Natural killer cell treated with Interleukin-12 subunit alpha and Interleukin-12 subunit beta and Interleukin-15 and Interleukin-18, amount 100 ng/mL, for 72 hours (primary cell): ENCODE measurements at places on chromosomes 7 and 10.

GRCh38 chr7:77989981-77990566 is 191.5 kb downstream of the PHTF2 start:
- DNase-seq = no peak

DNA sequence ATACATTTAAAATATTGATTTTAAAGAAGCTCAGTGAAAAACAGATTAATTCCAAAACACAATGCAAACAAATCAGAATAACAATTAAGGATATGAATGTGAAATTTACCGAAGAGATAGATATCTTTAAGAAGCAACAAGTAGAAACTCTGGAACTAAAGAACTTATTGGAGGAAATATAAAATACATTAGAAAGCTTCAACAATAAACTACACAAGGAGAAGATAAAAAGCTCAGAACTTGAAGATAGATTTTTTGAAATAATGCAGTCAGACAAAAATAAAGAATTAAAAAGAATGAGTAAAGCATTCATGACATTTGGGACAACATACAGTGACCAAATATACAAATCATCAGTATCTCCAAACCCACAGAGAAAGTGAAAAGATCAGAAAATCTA is 43.2 kb downstream of the HIBADH start:
- DNase-seq = no peak

GRCh38 chr7:24793982-24794648 is 36.9 kb upstream of the GSDME start:
- DNase-seq = no peak

- DNase-seq = no peak
These were observed 553.8 kb downstream of the TFEC start for GRCh38 chr7:115476671-115477181.

GRCh38 chr10:89364531-89364930 is 13.3 kb upstream of the IFIT1B start:
- DNase-seq = no peak

DNA sequence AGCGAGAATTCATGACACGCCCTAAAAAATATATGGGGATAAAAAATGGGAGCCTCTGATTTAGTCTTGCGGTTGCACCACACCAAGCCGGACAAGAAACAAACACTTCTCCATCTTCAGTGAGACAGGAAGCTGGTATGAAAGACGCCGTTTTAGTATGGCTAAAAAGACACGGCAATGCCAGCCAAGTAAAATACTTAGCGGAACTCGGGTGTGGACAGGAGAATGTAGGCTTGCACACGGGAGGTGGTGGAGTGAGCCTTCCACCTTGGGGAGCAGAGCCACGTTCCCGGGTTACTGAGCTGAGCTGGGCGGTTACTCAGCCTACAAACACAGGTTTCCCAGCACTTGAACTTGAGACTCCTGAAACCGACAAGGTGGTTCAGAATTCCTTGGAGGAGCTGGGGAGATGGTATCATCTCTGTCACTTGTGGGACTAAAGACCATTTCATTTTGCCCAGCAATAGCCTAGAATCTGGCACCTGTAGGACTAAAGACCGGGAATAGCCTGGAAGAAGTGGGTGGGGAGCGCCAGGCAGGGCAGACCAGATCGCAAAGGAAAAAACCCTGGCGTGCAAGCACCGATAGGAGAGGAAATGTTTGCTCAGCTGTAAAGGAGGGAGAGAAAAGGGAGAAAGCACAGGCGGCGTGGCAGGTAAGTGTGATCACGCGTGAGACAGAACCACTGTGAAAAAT is 34.8 kb upstream of the SEPHS1 start:
- DNase-seq = no peak

DNA sequence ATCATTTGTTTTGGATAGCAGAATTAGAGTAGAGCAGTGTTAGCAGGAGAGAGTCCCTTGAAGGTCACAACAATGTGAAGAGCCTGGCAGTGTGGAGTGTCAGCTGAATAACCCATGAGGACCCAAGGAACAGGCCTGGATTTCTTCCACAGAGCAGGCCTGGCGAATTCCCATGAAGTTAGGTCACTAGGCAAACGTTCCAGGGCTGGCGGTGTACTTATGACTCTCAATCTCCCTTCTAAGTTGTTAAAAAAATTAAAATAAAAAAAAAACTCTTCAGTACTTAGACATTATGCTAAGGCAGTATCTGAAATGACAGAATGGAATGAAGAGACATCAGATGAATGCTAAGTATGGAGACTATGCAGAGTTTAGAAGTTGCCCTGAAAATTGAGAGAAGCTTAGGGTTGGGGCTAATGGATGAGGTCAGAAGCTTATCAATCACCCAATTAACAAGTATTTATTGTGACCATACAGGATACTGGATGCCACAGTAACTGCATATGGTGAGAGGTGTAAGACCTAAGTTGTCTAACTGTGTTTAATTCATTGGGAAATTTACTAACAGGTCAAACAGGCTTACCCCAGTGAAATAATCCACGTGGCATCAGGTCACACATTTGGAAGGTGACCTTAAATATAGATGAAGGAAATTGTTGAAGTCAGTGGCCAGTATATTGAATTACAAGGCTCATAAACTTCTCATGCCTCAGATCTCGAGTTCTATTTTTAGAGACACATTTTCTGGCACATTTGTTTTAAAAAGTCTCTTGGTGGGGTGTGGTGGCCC is 126.2 kb upstream of the NRP1 start:
- no peak for DNase-seq

DNA sequence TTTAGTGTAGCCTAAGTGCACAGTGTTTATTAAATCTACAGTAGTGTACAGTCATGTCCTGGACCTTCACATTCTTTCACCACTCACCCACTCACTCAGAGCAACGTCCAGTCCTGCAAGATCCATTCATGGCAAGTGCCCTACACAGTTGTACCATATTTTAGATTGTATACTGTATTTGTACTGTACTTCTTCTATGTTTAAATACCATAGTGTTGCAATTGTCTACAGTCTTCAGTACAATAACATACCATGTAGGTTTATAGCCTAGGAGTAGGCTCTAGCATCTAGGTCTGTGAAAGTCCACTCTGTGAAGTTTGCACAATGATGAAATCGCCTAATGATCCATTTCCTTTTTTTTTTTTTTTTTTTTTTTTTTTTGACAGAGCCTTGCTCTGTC is 12.0 kb downstream of the EEPD1 start:
- DNase-seq = no peak

GRCh38 chr7:107943018-107943417 is 52.0 kb downstream of the DLD start:
- no peak for DNase-seq

DNA sequence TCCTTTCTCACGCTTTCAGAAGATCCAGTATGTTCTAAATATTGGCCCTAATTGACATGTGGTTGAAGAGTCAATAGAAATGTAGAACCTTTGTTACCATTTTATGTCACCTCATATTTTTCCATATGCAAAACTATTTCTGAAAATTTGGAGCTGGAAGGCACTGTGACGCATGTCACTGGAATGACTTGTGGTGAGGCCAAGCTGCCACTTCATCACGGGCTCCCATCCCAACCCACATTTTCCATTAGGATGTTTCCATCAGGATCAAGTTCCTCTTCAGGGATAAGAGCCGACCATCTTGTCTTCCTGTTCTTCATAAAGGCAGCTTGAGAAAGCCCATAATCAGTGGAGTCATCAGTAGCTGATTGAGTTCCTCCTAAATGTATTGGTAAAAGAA is 1241.7 kb downstream of the GATA3 start:
- no peak for DNase-seq

DNA sequence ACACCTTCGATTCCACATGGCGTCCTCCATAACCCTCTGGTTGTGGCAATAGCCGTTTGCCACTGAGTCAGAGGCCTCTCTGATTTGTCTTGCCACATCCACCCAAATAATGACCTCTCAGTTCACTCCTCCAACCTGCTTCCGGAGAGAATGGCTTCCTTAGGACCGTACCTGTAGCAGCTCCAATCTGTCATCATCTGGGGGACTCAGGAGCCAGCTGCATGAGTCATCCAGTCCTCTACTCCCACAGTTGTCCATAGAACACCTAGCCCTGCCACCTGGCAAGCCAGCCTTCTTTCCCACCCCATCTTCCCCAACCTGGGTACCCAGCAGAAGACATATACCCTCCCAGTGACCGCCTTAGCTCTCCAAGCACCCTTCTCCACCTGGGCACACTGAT is 64.4 kb upstream of the MXI1 start:
- DNase-seq = no peak

DNA sequence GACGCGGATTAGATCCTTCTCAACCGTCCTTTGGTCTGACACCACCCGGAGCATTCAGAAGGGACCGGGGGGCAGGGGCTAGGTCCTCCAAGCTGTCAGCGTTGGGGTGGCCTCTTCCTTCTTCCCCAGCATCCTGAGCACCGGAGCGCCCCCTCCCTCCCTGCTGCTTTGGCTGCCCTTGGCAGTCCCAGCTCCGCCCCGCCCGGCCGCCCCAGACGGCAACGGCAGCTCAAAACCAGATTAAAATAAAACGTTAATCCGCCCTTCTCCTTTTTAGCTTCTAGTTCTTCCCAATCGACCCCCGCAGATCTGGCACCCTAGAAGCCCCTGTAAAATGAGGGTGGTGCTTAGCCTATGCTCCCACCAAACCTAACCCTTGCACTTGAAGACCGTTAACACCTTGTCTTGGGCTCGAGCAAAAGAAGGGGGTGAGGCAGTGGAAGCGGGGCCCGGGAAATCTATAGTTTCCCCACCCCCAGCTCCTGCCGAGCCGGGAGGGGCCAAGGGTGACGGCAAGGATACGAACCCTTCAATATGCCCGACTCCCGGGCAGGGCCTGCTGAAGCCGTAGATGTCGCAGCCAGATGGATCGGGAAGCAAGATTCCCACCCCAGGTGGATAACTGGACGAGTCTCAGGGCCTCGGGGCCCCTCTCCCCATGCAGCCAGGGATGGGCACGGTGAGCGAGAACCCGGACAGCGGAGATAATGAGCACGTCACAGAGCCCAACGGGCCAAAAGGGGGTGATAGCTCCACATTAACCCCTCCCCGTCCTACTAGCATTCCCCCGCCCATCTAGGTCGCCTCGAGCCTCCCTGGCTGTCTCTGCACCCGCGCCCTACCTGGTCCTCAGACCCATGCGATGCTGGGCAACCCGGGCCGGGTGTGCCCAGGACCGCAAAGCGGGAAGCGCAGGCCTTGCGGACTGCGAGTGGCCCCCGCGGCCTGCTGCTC is 169.7 kb downstream of the NRF1 start:
- no peak for DNase-seq

DNA sequence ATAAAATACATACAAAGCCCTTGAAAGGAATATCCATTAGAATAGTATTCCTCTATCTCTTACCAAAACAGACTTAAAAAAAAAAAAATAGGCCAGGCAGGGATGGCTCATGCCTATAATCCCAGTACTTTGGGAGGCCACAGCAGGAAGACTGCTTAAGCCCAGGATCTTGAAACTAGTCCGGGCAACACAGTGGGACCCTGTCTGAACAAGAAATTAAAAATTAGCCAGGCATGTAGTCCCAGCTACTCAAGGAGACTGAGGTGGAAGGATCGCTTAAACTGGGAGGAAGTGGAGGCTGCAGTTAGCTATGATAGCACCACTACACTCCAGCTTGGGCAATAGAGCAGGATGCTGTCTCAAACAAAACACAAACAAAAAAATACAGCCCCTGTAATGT is 9.6 kb downstream of the PDLIM1 start:
- no peak for DNase-seq

- DNase-seq = no peak
These were observed 137.5 kb downstream of the PARD3 start for GRCh38 chr10:34677591-34677990.

DNA sequence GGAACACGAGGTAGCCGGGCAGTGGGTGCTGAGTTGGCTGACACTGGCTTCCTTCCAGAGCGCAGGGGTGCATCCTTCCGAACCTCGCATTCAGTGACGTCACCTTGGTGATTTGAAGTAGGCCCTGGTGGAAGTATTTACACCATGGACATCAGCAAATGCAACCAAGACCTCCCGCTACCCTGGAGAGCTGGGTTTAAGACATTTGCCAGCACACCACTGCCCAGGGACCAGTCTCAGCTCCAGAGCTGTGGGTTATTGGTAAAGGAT is 106.4 kb upstream of the GPR26 start:
- no peak for DNase-seq

DNA sequence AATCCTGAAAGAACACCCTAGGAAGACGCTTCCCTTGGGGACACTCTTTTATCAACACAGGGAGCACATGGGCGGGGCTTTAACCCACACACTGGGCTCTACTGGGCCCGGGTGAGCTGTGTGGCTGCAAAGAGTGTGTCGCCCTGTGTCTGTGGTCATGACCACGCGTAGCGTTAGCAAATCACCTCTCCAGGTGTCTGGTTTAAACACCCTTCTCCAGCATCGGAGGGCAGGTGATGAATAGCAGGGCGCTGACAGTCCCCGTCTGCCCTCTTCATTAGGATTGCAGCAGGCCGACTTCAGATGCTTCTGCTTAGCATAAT is 127.7 kb downstream of the ADARB2 start:
- DNase-seq = no peak

- no peak for DNase-seq
These were observed 323.0 kb downstream of the GALNT17 start for GRCh38 chr7:71454981-71455380.

- DNase-seq = no peak
These were observed 41.6 kb downstream of the SLC16A9 start for GRCh38 chr10:59668096-59668495.

GRCh38 chr10:46240684-46241565 is 45.9 kb upstream of the ANTXRL start:
- no peak for DNase-seq

- DNase-seq = no peak
These were observed 243.7 kb upstream of the PHYHIPL start for GRCh38 chr10:58932577-58933314.

DNA sequence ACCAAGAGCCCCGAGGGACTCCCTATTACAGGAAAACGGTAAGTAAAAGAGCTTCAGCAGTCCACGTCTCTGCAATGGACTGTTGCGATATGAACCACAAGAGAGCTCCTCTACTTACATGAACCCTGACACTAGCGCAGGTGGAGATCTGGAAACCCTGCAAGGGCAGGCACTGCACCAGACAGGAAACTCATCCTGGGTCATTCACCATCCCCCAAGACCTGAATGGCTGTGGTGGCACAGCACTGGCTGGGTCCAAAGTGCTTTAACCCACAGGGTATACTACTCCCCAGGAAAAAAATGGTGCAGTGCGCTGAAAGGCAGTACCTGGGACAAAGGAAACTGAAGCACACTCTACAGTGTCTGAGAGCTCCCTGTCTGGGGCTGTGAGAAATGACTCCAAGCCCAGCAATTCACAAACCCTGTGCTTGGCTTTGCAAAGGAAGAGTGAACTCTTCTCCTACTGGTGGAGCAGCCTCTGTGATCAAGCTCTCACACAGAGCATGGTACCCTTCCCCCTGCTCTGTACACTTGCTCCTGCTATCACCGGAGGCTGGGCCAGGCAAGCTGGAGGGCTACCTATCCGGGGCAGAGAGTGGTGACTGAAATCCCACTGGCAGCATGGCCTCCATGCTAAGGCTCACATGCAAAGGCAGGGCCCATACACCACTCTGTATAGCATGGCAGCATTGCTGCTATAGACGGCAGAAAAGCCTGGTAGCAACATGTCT is 44.9 kb downstream of the HIBADH start:
- no peak for DNase-seq

- no peak for DNase-seq
These were observed 946 bp upstream of the RASGEF1A start for GRCh38 chr10:43267811-43268210.
